ENCODE measurements at places on chromosomes 7 and 10. TPM values are rescaled to one million over a fixed set of nuclear protein-coding genes. Genes with fewer than 3 reads are reported as not detected.

DEPP1 gene
- not detected for total RNA-seq

DNA sequence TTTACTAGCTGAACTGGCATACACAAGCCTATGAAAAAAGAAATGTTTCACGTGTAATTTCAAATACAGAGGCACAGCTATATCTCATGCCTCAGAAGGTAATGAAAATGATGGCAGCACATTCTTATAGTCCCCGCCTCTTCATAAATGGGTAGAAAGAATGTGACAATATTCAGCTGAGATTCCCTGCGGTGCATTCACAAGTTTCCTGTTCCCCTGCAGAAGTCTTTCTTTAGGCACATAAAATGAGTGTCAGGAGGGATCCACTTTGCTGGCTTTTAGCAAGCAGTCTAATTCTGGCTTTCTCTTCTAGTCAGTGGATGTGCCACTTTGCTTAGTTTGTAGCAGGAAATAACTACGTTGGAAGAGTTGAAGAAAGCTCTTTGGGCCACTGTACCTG is 56.1 kb downstream of the DGKB start:
- peaks cover 4% of the 10 kb centered on the region for H3K4me1 ChIP-seq
- H3K4me3 ChIP-seq: no peak overlapping the region
- no peaks in the 10 kb centered on the region for H3K36me3 ChIP-seq

ZNF33B gene
- total RNA-seq: 55.8 TPM

- no peak overlapping the region for H3K27ac ChIP-seq
- H3K4me3 ChIP-seq: no peak overlapping the region
These were observed 20.6 kb downstream of the RBM20 start for GRCh38 chr10:110664483-110665420.

NFE2L3 gene
- total RNA-seq: 6.2 TPM

FLNC gene
- total RNA-seq: 23.7 TPM

SYT15 gene
- 0.15 TPM for total RNA-seq

- H3K4me1 ChIP-seq: peaks cover 12% of the 10 kb centered on the region
- H3K27ac ChIP-seq: no peak overlapping the region
- no peak for DNase-seq
- peaks cover 13% of the 10 kb centered on the region for H3K27me3 ChIP-seq
- H3K4me3 ChIP-seq: no peak overlapping the region
These were observed 80.4 kb upstream of the ANLN start for GRCh38 chr7:36309301-36309700.

DNA sequence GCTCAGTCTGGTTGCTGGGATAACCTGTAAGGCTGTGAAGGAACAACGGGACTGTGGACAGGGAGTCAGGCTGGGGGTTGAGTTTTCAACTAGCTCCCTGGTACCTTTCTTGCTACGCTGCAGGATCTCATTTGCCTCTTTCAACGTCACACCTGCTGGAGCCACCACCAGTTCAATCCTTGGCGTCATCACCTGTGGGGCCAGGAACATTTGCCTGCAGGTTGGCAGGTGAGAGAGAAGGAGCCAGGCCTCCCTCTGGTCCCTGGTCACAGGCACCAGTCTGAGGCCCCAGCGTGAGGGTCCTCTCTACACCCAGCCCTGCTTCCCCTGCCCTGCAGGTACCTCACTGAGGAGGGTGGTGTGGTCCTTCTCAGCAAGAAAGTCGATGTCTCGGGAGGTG is 9.8 kb downstream of the IMPDH1 start:
- H3K27ac ChIP-seq: no peak overlapping the region
- peaks cover 28% of the 10 kb centered on the region for H3K27me3 ChIP-seq
- H3K36me3 ChIP-seq: no peaks in the 10 kb centered on the region
- no peak for DNase-seq
- H3K4me1 ChIP-seq: peaks cover 11% of the 10 kb centered on the region

DNA sequence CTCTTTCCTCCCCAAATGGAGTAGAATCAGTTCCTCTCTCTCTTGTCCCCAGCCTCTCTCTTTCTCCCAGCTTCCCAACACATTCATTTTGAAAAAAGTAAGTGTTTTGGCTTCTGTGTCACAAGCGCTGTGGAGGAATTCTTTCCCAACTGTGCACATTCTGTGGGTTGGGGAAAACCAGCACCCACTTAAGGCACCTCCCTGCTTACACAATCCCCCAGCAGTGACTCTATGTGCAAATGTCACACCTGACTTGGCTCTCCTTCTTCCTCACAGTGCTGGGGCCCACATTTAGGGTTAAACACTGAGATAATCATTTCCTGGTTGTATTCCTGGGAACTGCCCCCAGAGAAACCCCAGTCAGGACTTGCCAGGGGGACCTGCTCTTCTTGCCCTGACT is 358.1 kb upstream of the ZNF32 start:
- no peaks in the 10 kb centered on the region for H3K36me3 ChIP-seq
- H3K27ac ChIP-seq: no peak overlapping the region
- no peaks in the 10 kb centered on the region for H3K4me1 ChIP-seq
- H3K4me3 ChIP-seq: no peak overlapping the region

DNA sequence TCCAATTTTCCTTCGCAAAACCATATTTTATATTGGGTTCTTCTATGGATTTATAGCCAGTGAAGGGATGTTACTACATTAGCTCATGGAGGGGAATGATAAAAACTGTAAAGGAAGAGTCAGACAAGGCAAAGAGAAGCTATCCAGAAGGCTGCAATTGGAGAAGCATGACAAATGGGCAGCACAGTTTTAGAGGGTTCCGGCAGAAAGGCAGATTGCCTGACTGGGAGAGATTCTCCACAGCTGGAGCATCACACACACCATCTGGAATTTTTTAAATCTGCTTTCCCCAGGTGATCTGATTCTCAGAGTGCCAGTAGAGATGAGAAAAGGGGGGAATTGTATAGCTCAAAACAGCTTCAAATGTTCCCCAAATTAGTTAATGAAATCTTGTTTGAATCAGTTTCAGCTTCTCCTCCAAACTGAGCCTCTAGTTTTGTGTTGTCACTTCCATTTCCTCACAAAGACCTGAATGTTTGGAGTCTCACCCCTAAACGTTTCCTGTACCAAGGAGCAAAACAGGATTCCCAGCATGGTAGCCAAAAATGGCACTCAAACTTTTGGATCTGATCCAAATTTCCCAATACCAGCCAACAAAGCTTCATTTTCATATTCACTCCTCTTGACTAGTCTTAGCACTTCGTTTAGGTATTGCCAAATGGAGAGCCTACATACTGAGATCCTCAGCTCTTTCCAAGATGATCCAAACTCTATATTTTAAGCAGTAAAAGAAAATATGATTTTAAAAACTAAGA is 177.5 kb downstream of the HPSE2 start:
- no peak overlapping the region for H3K4me3 ChIP-seq
- H3K4me1 ChIP-seq: no peaks in the 10 kb centered on the region

DNA sequence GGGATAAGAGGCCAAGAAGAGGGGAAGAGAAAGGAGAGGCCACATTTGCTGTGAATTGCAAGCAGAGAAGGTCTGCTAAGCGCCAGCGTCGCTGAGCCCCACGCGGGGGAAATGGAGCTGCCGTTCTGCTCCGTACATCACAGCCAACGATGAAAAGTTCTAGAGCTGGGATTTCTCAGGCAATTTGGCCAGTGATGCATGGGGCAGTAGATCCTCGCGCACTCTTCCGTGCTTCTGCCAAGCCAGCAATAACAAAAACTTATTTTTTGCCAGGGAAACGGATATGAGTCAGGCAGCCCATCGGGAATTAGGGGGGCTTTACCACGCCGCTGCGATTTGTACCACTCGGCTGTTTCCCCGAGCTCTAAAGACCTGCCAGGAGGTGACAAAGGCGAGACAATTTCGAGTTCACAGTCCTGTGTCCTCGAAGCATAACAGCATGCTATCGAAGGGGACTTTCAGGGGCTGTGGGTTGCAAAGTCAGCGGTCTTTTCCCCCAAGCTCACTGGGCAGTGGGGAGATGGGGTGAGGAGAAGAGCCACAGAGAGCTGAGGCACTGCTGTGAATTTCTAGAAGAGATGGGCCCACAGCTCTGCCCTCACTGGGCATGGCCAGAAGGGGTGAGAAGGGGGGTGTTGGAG is 30.0 kb upstream of the SLF2 start:
- H3K27me3 ChIP-seq: peaks cover 16% of the 10 kb centered on the region
- H3K4me1 ChIP-seq: peaks cover 20% of the 10 kb centered on the region
- no peak for DNase-seq
- H3K27ac ChIP-seq: no peak overlapping the region
- H3K36me3 ChIP-seq: no peaks in the 10 kb centered on the region
- H3K4me3 ChIP-seq: no peak overlapping the region
